Panc1 (cell line): ENCODE measurements at places on chromosomes 7 and 10. TPM values are rescaled to one million over a fixed set of nuclear protein-coding genes. Genes with fewer than 3 reads are reported as not detected.
A peak's percentile ranks its signal among the peaks of the same experiment; 100 is the strongest.

DNA sequence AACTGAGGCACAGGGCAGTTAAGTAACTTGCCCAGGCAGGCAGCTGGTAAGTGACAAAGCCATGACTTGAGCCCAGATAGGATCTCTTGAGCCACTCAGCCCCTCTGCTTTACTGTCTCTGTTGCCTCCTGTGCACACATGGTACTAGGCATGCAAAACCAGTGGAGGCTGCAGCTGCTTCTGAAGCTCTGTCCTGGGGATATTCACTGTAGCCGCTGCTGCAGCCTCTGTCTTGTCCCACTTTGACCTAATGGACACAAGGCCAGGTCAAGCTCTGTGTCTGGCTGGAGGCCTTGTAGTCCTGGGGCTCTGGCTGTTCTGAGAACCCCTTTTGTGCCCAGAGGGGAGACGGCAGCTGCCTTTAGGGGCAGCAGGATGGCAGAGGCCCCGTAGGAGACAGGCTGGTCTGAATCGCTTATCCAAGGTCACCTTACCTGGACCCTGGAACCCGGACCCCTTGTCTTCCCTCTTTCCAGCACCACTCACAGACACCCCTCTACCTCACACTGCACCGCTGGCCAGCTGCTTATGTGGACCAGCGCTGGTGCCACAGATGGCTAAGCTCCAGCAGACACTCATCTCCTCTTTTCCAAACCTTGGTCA lies 57.6 kb downstream of the TSPAN15 start:
- no peak overlapping the region for H3K27ac ChIP-seq
- H3K36me3 ChIP-seq, result no peaks in the 10 kb centered on the region
- no peak overlapping the region for H3K4me3 ChIP-seq
- H3K4me1 ChIP-seq, result peaks cover 18% of the 10 kb centered on the region

DNA sequence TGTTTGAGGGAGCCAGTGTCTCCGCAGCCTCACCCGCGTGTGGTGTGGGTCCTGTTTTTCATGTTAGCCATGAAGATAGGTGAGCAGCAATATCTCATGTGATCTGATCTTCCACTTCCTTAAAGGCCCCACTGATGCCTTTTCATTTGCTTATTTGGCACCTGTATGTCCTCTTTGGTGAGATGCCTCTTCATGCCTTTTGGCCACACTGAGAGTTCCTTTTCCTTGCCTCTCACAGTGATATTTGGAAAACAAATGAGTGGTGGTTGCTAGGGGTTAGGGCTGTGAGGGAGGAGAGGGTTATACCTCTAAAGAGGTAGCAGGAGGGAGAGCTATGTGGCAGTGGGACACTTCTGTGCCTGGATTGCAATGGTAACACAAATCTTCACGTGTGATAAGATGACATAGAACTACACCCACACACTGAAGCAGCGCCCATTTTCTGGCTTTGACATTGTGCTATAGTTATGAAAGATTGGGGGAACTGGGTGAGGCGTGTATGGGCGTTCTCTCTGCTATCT lies 90.4 kb upstream of the TNS3 start:
- H3K4me3 ChIP-seq, result no peak overlapping the region
- no peak for DNase-seq
- H3K4me1 ChIP-seq, result peaks cover 12% of the 10 kb centered on the region; the same call in 1 of the 2 replicates
- no peaks in the 10 kb centered on the region for H3K27me3 ChIP-seq

GRCh38 chr10:31769564-31769963 lies 159.1 kb downstream of the ARHGAP12 start:
- DNase-seq, result no peak
- no peaks in the 10 kb centered on the region for H3K27me3 ChIP-seq
- H3K27ac ChIP-seq, result no peak overlapping the region
- no peaks in the 10 kb centered on the region; the same call in 1 of the 2 replicates for H3K4me1 ChIP-seq
- H3K4me3 ChIP-seq, result no peak overlapping the region
- no peaks in the 10 kb centered on the region for H3K36me3 ChIP-seq

GRCh38 chr7:140616328-140616727 lies 24.3 kb downstream of the DENND2A start:
- H3K27me3 ChIP-seq, result no peaks in the 10 kb centered on the region
- no peaks in the 10 kb centered on the region for H3K36me3 ChIP-seq
- DNase-seq, result no peak
- H3K4me1 ChIP-seq, result no peaks in the 10 kb centered on the region
- H3K27ac ChIP-seq, result no peak overlapping the region

DNA sequence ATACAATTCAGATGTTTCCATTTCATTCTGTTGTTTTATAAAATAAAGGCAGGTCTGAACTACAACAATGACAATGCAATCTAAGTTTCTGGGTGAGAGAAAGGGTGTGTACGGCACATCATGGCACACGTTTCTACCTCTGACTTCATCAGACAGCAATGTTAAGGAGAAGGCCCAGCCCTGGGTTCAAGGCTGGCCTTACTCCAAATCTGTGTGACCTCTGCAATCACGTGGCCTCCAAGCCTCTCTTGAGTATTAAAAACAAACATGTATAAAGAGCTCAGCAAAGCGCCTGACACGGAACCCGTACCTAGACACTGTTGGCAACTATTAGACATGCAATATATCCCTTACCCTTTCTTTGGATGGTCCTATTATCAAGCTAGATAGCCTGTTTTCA lies 114.1 kb downstream of the LARP4B start:
- no peaks in the 10 kb centered on the region for H3K4me1 ChIP-seq
- H3K36me3 ChIP-seq, result peaks cover 13% of the 10 kb centered on the region
- H3K27ac ChIP-seq, result no peak overlapping the region
- no peaks in the 10 kb centered on the region for H3K27me3 ChIP-seq

GRCh38 chr10:42646687-42647640 lies 8.6 kb upstream of the ZNF33B start:
- H3K27ac ChIP-seq, result no peak overlapping the region

GRCh38 chr7:14207138-14207537 lies 217.7 kb upstream of the ETV1 start:
- DNase-seq, result no peak
- H3K27me3 ChIP-seq, result no peaks in the 10 kb centered on the region
- no peaks in the 10 kb centered on the region for H3K36me3 ChIP-seq

DNA sequence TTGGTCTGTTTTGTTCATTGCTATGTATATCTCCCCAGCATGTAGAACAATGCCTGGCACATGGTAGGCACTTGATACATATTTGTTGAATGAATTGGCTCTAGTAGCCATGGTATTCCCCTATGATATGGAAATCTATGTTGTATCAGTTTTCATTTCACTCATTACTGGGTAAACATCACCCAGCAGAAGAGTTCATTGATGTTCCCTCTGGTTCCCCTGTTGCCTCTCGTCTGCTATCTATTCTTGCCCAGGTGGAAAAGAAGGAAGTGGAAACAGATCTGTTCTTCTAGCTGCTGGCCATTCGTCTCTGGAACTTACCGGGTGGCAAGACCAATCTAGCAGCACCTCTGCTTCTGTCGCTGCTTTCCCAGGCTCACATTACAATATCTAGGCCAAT lies 71.5 kb downstream of the LRRC4 start:
- H3K4me3 ChIP-seq, result no peak overlapping the region
- no peak for DNase-seq
- no peaks in the 10 kb centered on the region for H3K36me3 ChIP-seq
- no peak overlapping the region for H3K27ac ChIP-seq
- no peaks in the 10 kb centered on the region for H3K4me1 ChIP-seq

- no peaks in the 10 kb centered on the region for H3K36me3 ChIP-seq
- H3K27me3 ChIP-seq, result no peaks in the 10 kb centered on the region
- no peaks in the 10 kb centered on the region; the same call in none of the 2 replicates for H3K4me1 ChIP-seq
- H3K4me3 ChIP-seq, result no peak overlapping the region
Measured at GRCh38 chr10:132865851-132866600, 76.3 kb downstream of the CFAP46 start.

DNA sequence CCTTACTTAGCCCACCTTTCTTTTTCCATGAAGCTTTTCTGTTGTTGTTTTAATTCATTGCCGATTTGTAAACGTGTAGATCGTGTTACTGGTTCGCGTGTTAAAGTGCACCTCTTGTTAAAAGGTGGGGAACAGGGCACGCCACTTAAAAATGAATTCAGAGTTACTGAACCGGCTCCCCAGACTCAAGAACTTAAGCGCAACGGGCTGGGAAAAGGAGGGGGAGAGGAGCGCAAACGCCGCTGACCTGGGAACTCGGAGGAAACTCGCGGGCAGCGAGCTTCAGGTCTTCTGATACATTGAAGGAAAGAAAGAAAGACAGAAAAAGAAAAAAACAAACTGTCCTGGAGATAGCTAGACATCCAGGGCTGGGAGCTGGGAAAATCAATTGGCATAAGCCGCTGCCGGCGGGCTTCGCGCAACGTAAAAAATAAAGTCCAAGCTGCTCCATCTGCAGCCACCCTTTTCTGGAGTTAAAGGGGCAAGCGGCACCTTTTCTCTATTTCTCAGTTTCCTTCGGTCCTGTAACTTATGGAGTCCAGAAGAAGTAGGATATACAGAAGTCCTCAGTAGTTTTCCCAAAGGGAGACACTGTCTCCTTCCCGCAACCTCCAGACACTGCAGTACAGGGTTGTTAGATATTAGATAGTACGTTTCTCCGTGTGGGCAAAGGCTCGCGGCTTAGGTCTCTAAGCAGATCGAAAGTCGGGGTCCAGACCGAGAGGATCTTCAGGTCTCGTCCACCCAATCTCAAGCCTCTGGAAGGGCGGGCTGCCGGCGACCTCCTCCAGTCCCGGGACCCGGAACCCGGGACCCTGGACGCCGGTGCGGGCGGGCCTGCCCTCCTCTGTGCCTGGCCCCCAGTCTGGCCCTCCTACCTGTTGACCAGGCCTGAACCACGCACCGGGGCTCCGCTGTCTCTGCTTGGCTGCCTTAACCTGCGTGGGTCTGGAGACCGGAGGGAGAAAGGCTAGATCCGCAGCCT lies 1.8 kb upstream of the DLX6 start:
- no peak for DNase-seq
- H3K36me3 ChIP-seq, result no peaks in the 10 kb centered on the region
- H3K4me3 ChIP-seq, result no peak overlapping the region
- no peak overlapping the region for H3K27ac ChIP-seq
- H3K27me3 ChIP-seq, result no peaks in the 10 kb centered on the region
- H3K4me1 ChIP-seq, result 0 out of 2 replicates have a peak, but pooled peaks cover 2% of the 10 kb centered on the region

DNA sequence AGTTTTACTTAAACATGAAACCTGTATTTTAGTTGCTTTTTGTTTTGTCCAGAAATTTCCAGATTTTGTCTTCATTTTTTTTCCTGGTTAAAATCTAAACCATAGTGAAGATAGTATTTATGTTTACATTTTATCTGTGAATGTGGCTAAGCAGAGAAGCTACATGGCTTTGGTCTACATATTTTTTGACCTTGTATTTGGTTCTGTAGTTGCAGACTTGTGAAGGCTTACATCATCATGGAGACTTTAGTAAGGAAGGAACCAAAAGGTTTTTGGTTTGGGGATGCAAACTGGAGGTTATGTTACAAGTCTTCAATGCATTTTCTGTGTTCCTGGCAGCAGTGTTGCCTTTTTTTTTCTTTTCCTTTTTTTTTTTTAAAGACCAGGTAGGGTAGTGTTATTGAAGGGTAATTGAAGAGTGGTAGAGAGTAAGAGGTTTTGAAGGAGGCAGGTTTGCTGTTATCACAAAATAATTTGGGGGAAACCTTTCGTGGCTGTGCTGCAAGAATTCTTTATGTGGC lies 30.9 kb upstream of the VDAC2 start:
- no peaks in the 10 kb centered on the region for H3K36me3 ChIP-seq
- no peak overlapping the region for H3K4me3 ChIP-seq
- H3K27ac ChIP-seq, result no peak overlapping the region
- H3K27me3 ChIP-seq, result no peaks in the 10 kb centered on the region
- no peaks in the 10 kb centered on the region for H3K4me1 ChIP-seq
- no peak for DNase-seq

DNA sequence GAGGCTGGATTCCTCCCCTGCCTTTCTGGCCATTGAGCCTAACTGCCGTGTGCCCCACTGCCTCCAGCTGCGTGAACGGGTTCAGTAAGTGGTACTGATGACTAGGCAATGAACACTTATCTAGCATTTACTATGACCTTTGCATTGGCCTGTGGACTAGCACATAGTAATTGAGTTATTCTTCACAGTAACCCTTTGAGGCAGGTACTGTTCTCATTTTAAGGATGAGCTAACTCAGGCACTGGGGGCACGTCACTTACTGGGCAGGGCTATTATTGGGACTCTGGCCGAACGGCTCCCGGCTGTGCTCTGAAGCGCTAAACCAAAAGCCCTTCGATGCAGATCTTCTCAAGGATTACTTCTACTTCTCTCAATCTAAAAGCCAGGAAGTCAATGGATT lies 38.3 kb downstream of the WIPF3 start:
- peaks cover 5% of the 10 kb centered on the region for H3K27me3 ChIP-seq
- no peak for DNase-seq
- H3K36me3 ChIP-seq, result no peaks in the 10 kb centered on the region
- no peak overlapping the region for H3K27ac ChIP-seq

DNA sequence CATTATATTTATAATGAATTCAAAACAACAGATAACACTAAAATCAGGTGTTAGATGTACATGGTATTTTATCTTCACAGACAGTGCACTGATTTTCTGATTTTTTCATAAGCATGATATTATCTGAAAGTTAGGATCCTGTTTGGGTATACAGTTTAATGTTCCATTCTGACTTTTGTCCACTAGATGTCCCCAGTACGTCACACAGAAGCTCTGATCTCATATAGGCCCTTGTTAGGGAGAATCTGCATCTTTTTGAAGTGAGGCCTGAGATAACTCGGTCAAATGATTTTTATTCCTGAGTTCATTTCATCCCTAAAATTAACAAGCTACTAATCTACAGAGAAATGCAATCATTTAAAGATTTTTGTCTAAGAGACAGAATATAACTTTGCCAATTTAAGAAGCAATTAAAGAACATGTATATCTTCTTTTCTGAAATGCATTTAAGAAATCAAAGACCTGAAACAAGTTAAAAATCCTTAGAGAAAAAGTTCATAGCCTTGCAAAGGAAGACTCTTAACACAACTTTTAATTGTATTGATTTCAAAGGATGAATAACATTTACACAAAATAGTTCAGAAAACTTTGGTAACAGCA lies 72.0 kb upstream of the TES start:
- H3K4me1 ChIP-seq, result peaks cover 13% of the 10 kb centered on the region
- no peaks in the 10 kb centered on the region for H3K36me3 ChIP-seq
- peak overlapping the region; percentile 42; the same call in 1 of the 2 replicates for H3K27ac ChIP-seq
- peak; percentile 65 for DNase-seq
- no peak overlapping the region for H3K4me3 ChIP-seq
- no peaks in the 10 kb centered on the region; the same call in 1 of the 2 replicates for H3K27me3 ChIP-seq

The PNLIPRP2 gene
- 0.72 TPM for total RNA-seq

The WNT8B gene
- total RNA-seq, result not detected

The CPA4 gene
- total RNA-seq, result 3.1 TPM

The BLNK gene
- total RNA-seq, result 0.10 TPM

The ELMO1 gene
- 0.80 TPM for total RNA-seq

The ZKSCAN1 gene
- total RNA-seq, result 55.5 TPM

The PRPS1L1 gene
- total RNA-seq, result not detected

The MMP21 gene
- total RNA-seq, result not detected

The ARHGEF35 gene
- total RNA-seq, result 12.0 TPM

The SPDYE5 gene
- total RNA-seq, result not detected

The GJD4 gene
- not detected for total RNA-seq

The NPSR1 gene
- total RNA-seq, result not detected

The CALHM1 gene
- not detected for total RNA-seq

The TRIM50 gene
- not detected for total RNA-seq
